Osteoblast (primary cell): ENCODE measurements at places on chromosomes 2 and 18. TPM values are rescaled to one million over a fixed set of nuclear protein-coding genes. Genes with fewer than 3 reads are reported as not detected.

POTEF gene
- 0.29 TPM in 1 of 2 replicates, not detected in the other for total RNA-seq

DNA sequence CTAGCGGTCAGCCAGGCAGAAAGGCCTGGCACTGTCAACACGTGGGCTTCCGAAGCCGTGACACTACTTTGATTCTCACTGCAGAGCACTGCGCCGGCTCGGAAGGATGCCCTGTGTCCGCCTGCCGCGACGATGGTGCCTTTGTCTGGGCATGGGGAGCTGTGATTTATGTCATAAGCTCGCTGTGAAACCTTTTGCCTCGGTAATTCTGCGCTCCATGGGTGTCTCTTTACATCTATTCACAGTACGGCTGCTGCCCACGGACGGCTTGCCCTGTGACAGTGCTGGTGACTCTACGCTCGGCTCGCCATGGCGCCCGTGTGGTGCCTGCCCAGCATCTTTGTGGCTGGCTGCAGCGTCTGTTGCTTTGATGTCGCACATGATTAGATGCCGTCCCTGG lies 43.1 kb upstream of the GBX2 start:
- DNase-seq = no peak

GRCh38 chr2:9980520-9980919 lies 29.0 kb downstream of the GRHL1 start:
- DNase-seq = no peak

ST8SIA5 gene
- total RNA-seq = under 0.01 TPM in 2 replicates
